GOT3 (cell line): ENCODE measurements at places on chromosomes 4 and X.

DNA sequence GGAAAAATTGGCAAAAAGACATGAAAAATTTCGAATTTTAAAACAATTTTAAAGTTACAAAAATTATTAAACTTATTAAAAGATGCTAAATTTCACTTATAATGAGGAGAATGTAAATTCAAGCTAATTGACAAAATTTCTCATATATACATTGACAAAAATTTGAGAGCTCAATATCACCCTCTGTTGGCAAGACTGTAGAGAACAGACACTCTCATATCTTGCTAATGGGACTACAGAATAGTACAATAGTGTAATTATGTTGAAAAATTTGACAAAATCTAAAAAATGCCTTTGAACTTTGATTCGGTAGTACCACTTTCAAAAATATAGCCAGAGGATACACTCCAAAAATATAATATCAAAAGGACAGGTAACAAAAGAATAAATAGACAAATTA is 29.8 kb downstream of the DCAF8L2 start:
- DNase-seq = no peak

DNA sequence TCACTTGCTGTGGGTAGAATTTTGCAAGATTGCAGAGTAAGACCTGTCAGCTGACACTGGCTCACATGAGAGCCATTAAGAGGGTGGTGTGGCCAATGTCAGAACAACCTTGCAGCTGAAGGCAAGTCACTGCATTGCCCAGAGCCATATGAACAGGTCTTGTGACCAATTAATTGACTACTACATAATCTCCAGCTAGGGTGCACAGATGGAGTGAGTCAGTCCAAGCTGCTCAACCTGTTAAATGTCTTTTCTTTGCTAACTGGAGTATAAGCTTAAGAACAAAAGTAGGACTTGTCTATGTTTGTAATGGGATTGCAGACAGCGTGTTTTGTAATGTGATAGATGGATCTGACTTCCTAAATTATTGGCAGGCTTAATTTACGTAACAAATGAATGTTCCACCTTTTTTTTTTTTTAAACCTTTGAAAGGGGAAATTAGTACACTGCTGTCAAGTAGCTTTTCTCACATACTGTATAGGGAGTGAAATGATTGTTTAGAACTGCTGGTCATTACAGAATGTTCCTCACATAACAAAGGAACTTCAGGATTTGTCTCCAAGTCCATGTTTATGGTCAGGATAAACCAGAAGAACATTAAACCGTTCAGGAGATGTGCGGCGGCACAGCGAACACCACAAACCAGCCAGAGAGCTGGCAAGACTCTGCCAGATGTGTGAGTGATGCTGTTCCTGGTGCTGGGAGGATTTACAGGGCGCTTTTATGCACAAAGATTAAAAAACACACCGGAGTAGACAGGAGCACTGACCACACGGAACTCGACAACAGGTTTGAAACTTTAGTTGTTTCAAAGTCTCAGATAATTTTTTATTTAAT is 37.0 kb downstream of the FNIP2 start:
- DNase-seq = no peak

DNA sequence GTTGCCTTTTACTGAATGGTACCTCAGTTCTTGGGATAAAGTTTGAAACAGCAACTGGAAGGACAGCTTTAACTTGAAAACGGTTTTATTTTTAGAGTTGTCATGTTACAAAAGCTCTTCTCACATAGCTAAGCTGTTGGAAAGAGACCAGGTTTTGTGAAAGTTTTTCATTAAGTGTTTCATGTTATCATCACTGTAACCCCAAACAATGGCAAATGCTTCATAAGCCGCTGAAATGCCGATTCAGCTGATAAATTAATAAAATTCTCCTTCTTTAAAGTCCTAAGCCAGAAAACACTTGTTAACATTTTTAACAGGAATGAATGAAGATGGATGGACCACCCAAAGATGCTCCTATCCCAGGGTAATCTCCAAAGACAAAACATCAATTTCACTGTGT is 76.1 kb upstream of the IRF2 start:
- no peak for DNase-seq

- DNase-seq = no peak
These were observed 137.1 kb downstream of the MID1 start for GRCh38 chrX:10483191-10483831.

DNA sequence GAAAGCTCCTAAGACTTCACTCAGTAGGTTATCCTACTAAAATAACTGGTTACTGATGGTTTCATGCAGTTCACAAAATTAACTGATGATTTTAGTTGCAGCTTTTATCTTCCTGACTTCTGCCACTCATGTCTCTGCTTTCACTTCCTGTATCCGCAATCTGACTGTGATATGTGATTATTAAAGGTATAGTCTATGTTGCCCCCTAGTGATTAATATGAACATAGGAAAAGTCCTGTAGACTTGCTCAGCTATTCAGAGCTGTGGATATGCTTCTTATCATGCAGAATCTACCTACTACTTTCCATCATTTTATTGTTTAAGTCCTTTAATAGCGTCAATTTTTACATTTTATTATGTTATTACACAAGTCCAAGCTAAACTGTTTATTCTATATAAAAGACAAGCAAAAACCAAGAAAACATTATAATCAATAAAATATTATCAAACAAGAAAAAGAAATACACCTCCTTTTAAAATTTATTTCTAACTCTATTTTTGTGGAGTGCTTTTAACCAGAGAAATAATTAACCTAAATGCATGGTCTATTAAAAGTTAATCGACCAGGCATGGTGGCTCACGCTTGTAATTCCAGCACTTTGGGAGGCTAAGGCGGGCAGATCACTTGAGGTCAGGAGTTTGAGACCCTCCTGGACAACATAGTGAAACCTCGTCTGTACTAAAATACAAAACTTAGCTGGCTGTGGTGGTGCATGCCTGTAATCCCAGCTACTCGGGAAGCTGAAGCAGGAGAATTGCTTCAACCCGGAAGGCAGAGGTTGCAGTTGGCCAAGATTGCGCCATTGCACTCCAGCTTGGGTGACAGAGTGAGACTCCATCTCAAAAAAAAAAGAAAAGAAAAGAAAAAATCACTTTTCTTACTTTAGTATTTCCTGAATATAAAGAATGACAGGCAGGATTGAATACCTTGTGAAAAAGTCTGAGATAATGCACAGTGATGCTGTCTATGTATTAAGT is 40.4 kb upstream of the TLR2 start:
- no peak for DNase-seq

DNA sequence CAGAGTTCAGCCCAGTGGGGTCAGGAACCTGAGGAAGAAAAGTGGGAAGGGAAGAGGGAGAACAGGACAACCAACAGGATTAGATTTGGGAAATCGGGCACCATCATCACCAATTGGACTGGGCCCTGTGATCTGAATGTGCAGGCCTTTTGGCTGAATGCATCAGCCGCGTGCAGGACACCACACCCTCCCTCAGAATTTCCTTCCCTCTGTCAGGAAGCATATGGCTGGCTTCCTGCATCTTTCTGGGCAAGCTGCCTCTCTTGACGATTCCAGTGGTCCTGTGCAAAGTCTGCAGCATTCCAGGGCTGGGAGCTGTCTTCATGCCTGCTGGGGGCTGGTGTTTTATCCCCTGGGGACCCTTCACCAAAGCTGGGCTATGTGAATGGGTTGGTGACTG is 16.4 kb downstream of the MAGEA4 start:
- DNase-seq = no peak

GRCh38 chr4:113759696-113760093 is 1.8 kb downstream of the CAMK2D start:
- DNase-seq = no peak

- DNase-seq = no peak
These were observed 211.9 kb downstream of the FBXO8 start for GRCh38 chr4:174071595-174071994.

DNA sequence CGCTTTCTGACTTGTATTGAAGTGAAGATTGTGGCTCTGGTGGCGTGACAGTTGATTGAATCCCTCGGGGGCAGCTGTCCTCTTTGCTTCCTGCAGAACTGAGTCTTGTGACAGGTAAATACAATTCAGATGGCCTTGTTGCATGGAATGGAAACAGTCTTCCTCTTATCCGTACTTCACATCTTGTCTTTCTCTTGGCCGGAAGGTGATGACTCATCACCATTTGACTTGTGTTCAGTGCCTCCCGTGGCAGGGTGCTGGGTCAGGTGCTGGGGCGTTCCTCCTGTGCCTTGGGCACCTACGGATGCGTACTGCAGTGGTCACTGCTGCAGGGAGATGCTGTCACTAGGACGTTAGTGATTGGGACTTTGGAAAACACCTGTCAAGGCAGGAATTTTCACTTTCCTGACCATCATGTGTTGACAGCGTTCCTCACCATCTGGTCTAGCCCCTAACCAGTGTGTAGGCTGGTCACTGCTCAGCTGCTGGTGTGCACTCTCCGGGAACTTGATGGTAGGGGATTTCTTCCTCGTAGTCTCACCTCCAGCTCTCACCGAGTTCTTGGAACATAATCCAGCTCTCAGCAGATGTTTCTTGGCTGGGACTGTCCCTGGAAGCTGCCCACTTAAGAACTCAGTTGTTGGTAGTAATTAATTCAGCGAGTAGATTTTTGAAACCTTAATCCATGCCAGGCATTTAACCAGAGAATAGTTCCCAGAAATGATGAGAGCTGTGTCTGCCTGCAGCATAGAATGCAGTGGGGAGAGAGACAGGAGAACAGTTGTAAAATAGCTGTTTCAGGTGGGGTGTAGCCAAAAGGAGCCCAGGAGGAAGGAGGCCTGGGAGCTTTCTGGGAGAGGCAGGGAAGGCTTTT is 7.2 kb downstream of the TBC1D14 start:
- DNase-seq = no peak
